H54 (cell line): ENCODE measurements at places on chromosomes 7 and 10.

DNA sequence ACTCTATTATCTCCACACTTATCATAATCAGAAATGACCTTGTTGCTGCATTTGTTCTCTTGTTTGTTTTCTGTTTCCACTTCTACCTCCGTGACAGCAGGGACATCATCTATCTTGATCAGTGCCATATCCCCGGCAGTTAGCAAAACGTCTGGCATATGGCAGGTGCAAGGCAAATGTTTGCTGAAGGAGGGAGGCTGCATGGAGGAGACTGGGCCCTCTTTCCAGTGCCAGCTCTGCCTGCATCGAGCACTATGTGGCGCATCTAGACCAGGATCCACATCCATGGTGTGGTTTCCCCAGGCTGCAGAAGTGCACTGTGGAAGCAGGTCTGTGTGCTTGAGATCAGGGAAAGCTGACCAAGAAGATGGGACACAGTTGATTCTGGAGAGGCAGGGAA, 181.2 kb downstream of the KCNMA1 start:
- no peak for DNase-seq

DNA sequence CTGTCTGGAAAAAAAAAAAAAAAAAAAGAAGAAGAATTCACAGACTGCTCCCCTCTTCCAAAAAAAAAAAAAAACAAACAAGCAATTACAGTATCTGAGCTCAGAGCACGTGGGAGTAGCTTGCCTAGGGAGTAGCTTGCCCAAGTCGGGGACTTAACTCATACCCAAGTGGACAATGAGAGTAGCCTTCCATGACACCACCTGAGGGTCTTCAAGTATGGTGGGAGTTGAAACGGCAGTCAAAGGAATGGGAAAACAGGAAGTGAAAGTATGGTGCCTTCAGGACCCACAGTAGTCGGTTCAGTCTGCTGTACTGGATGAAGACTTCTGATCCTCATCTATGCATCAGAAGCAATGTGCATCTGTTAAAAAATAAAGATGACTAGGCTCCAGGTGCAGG, 10.6 kb downstream of the VOPP1 start:
- DNase-seq, result no peak

DNA sequence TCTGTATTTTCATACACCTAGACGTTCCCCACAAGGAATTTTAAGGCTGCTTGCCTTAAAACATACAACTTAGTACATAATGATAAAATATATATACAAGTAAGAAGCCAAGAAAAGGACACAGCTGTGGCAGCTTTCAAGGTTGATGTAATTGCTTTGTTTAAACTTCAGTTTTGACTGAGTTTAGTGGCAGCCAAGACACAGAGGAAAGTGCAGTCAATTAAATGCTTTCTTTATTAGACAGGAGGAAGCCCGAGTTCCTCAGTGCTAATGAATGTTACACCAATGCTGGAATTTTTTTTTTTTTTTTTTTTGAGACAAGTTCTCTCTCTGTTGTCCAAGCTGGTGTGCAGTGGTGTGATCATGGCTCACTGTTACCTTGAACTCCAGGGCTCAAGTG, 11.2 kb upstream of the STK31 start:
- no peak for DNase-seq

DNA sequence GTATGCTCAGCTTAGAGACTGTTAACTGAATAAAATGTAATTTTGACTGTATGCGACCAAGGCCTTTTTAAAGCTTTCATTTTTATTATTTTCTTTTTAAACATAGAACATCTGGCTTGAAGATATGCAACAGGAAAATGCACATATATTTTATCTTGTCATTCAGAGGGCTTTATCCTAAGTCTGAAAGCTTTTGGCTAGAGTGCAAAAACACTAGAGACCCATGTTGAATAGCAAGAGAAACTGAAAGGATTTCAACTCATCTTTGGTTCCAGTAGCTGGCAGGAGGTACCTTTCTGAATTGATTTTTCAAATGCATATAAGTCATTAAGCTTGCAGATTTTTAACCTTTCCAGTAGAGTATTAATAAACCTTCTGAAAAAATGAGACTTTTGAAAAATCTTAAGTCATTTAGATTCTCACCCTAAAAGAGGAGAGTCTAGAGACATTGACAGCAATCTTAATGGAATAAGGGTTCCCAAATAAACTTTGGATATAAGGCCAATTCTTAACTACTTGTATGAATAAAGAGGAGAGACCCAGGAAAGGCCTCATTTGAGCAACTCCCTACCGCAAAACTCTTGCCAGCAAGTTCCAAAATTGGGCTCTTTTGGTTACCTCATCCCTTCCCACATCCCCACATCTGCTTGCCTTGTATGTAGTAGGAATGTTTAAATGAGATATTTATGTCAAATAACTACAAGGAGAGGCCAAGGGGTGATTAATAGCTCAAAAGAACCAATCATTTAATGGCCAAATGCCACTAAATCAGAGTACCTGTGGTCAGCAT, 454.4 kb downstream of the HTR7 start:
- DNase-seq, result no peak

DNA sequence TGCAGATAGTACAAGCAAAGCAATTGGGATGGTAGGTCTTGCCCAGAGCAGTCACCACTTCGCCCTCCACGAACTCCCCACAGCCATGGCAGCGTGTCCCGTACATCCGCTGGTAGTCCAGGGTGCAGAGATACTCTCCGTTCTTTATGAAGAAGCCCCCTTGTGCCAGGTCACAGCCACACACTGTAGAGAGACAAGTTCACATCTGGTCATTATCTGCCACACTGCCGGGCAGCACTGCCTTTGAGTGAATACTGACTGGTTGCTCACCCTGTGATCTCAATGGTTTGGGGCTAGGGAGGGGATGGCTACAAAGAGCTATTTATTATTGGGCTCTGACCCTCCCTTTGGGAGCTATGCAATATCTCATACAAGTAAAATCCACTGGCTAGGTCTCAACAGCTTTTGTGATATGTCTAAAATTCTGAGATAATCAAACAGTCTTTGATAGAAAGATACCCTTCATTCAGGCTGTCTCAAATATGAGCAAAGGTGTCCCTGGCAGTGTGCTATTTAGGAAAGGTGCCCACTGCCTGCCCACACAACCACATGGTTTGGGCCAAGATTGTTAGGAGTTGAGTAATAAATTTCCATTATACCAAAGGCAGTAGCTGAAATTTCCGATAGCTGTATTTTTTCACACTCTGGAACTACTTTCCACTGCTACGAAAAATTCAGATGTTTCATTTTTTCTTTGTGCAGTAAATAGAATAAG, 82.5 kb downstream of the ABLIM1 start:
- DNase-seq, result no peak

DNA sequence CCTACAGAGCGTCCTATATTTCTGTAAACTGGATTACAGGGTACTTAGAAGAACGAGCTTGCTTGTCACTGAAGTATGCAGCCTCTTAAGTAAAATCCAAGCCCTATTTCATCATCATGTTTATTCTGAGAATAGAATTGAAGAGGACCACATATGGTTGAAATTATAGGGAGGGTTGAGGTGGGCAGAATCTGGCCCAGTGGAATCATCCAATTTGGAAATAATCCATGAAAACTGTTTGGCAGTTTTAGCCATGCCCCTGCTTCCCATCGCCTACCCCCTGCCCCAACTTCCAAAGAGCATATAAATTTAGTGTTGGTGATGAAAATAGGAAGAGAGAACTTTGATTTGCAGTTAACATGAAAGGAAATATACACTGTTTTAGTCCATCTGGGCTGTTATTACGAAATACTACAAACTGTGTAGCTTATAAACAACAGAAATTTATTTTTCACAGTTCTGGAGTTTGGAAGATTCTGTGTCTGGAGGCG, 150.4 kb downstream of the PRKG1 start:
- DNase-seq, result no peak

GRCh38 chr10:123911866-123912265, 20.3 kb upstream of the CPXM2 start:
- DNase-seq, result no peak

DNA sequence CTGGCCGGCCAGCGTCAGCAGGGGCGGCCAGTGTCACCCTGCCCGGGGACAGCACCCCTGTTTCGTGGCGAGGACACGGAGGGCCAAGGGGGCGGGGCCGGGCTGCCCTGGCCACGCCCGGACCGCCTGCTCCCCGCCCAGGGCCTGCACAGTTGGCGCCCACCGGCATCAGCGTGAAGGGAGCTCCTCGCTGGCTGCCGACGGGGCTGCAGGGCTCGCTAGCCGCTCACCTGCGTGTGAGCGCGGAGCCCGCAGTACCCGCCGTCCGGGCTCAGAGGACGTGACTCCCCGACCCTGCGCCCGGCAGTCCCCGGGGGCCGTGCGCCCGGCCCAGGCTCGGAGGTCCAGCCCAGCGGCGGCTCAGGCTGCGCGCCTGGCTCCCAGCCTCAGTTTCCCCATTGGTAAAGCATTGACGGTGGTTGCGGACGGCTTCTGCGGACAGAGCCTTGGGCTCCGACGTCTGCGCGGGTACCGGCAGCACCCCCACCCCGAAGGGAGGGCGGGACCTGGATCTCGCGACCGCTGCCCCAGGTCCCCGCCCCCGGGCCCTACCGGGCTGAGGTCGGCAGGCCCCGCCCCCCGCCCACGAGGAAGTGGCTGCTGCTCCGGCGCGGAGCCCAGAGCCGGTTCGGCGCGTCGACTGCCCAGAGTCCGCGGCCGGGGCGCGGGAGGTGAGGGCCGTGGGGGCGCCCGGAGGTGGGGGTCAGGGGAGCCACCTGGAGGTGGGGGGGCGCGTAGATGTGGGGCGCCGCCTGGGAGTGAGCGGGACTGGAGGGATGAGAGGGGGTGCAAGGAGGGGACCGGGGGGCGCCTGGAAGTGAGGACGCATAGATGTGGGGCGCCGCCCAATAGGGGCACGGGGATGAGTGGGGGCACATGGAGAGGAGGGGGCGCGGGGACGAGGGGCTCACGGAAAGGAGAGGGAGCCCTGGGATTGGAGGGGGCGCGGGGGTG, at the start of gene ARPC1B:
ARPC1B (plus strand) TSS at position 620 of the 954 bp plus-strand sequence. CDS start 10,985 bp downstream, outside the sequence.
- DNase-seq, result peak; percentile 89

GRCh38 chr7:84729284-84729683, 457.6 kb downstream of the SEMA3D start:
- DNase-seq, result no peak

DNA sequence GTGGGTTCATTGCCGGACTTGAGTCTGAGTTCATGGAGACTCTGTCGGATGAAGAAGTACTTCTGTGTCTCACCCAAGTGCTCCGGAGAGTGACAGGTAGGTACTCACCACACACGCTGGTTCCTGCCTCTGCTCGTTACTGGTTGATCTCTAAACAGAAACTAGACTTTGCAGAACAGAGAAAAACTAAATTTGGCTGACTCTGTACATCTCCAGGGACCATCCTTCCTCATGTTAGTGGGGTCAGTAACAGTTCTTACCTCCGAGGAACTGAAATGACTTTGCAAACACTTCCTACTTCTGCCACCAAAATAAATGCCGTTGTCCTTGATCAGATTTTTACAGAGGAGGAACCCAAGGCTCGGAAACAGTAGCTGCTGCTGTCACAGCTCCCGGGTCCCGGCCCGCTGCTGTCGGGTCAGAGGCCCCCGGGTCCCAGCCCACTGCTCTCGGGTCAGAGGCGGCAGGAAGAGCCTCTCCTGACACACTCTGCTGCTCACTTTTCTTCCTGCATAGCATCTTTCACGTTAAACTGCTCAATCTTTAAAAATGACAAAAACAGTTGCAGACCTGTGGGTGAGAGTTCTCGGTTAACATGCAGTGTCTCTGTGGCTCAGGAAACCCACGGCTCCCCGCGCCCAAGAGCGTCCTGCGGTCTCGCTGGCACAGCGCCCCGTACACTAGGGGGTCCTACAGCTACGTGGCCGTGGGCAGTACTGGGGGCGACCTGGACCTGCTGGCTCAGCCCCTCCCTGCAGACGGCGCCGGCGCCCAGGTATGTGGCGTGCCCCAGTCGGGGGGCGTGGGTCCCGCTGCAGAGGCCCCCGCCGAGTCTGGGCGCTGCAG, 4.8 kb upstream of the MTG1 start:
- DNase-seq, result no peak

DNA sequence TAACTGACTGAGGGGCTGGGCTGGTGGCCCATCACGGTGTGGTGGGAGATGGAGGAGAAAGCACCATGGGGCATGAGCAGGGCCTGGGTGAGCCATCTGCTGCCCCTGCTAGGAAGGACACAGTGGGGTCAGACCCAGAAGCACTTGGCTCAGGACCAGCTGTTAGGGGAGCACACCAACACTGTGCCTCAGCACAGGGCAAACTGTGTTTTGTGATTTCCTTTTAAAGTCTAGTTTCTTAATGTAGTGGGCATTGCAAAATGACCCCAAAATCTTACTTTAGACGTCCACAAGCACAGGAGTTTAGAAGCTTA, 41.2 kb downstream of the NCAPG2 start:
- DNase-seq, result no peak
